Neural progenitor cell (in vitro differentiated cells): ENCODE measurements at places on chromosomes 7 and 10. TPM values are rescaled to one million over a fixed set of nuclear protein-coding genes. Genes with fewer than 3 reads are reported as not detected.

DNA sequence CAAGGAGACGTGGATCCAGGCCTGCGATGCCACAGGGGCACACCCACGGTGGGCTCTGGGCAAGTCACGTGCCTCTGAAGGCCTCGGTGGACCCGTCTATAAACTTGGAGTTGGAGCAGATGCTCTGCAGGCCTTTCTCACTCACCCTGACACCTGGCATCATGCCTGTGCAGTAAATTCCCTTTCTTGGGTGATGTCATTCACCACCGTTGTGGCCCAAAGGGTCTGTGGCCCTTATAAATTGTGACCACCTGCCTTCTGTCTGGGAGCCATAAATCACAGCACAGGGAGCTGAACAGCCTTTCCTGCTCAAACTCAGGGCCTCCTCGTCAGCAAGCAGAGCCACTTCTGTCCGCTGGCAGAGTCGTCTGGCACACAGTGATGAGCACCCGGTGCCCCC, 52.2 kb downstream of the GPAM start:
- no peak overlapping the region for H3K27ac ChIP-seq
- no peaks in the 10 kb centered on the region for H3K36me3 ChIP-seq
- H3K27me3 ChIP-seq = no peaks in the 10 kb centered on the region
- no peak for DNase-seq
- H3K4me3 ChIP-seq = no peak overlapping the region
- H3K4me1 ChIP-seq = no peaks in the 10 kb centered on the region

DNA sequence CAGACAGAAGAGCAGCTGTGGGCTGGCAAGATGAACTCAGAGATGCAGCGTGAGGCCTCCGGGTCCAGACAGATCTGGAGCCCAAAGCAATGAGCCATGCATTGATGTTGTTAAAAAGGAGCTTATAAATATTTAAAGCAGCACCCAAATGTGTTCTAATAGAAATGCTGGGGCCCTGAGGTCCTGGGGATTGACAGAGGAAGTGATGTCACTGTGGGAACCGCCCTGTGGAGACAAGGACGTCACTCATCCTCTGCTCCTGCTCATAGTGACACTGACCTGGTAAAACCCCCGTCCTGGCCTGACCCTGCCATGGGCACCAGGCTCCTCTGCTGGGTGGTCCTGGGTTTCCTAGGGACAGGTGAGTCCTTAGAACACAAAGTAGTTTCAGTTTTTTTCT, 197.0 kb upstream of the PRSS58 start:
- H3K27me3 ChIP-seq = no peaks in the 10 kb centered on the region
- no peaks in the 10 kb centered on the region for H3K4me1 ChIP-seq
- H3K36me3 ChIP-seq = no peaks in the 10 kb centered on the region
- no peak overlapping the region for H3K27ac ChIP-seq

The OR2A42 gene
- 0.15 TPM in 1 of 2 replicates, not detected in the other for total RNA-seq

GRCh38 chr7:75611557-75612178, 119.5 kb downstream of the SPDYE5 start:
- H3K36me3 ChIP-seq = no peaks in the 10 kb centered on the region
- H3K27me3 ChIP-seq = no peaks in the 10 kb centered on the region
- H3K27ac ChIP-seq = peak overlapping the region; percentile 60
- DNase-seq = peak; percentile 50
- H3K4me3 ChIP-seq = no peak overlapping the region
- peaks cover 9% of the 10 kb centered on the region for H3K4me1 ChIP-seq

The HOXA10 gene
- total RNA-seq = not detected in 2 replicates

- no peak overlapping the region for H3K4me3 ChIP-seq
- DNase-seq = no peak
- H3K4me1 ChIP-seq = no peaks in the 10 kb centered on the region
- H3K27me3 ChIP-seq = no peaks in the 10 kb centered on the region
- H3K36me3 ChIP-seq = no peaks in the 10 kb centered on the region
Measured at GRCh38 chr7:85483177-85483576, 296.3 kb upstream of the SEMA3D start.

The ZNF727 gene
- total RNA-seq = not detected in 2 replicates

The ANKRD30A gene
- not detected in 2 replicates for total RNA-seq

The HABP2 gene
- not detected in 2 replicates for total RNA-seq

DNA sequence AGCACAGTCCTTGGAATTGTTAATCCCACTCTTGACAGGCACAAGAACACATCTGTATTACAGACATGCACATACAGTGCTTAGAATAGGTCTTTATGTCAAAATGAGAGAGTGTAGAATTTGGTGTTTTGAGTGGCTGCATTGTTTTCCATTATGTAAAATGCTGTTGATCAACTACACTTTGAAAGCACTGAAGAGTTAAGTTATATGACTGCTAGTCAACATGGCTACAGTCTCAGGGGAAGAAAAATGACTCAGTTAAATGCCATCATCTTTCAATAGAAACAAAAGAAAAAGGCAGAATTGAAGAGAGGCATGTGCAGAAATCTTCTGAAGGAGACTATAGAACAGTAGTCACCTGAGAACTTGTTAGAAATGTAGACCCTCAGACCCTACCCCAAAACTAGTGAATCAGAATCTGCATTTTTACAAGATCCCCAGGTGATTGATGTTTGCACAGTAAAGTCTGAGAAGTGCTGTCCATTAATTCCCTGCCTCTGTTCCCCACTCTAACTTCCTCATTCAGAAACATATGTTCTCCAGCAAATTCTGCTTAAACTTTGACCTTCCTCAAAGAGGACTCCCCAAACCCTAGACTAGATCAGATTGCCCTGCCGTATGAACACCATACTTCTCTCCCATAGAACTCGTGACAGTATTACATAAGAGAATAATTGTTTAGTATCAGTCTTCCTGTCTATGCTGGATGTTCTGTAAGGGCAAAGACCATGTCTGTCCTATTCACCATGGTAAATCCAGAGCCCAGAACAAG, 16.0 kb downstream of the SND1 start:
- peaks cover 40% of the 10 kb centered on the region for H3K27me3 ChIP-seq
- no peak for DNase-seq
- H3K4me1 ChIP-seq = peaks cover 25% of the 10 kb centered on the region
- H3K4me3 ChIP-seq = no peak overlapping the region
- H3K27ac ChIP-seq = no peak overlapping the region
- no peaks in the 10 kb centered on the region for H3K36me3 ChIP-seq

The ANXA8 gene
- not detected in 2 replicates for total RNA-seq

DNA sequence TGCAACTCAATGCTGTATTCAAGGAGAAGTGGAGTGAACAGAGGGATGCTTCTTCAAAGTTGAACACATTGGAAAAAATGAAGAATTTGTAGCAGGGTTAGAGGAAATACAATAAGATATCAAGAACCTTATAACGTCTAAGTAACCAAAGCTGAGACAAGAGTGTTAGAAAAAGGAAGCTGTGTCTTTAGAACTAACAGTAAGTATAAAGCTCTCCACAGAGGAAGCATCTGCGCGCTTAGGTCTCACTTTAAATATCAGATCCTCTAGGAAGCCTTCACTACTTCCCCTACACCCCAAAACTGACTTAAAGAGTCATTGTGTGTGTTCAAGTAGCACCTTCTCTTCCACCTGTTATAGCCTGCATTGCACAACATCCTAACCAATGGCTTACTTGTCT, 43.0 kb downstream of the CH25H start:
- no peaks in the 10 kb centered on the region for H3K4me1 ChIP-seq
- H3K4me3 ChIP-seq = no peak overlapping the region
- no peaks in the 10 kb centered on the region for H3K27me3 ChIP-seq
- H3K27ac ChIP-seq = no peak overlapping the region
- DNase-seq = no peak

DNA sequence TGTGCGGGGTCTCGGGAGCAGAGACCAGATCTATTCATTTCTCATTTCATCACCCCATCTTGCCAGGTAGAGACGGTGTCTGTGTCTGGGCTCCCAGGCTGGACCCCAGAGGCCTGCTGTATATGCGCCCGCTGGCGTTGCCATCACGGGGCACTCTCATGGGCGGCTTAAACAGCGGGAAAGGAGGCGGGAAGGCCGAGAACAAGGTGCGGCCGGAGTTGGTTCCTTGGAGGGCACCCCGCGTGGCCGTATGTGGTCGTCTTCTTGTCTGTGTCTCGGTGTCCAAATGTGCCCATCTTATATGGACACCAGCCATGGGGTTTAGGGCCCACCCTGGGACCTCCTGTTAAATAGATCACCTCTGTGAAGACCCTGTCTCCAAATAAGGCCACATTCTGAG, 2.1 kb upstream of the CFAP46 start:
- peaks cover 34% of the 10 kb centered on the region for H3K27me3 ChIP-seq
- peaks cover 3% of the 10 kb centered on the region for H3K4me1 ChIP-seq
- H3K27ac ChIP-seq = no peak overlapping the region
- no peaks in the 10 kb centered on the region for H3K36me3 ChIP-seq
- DNase-seq = no peak
